Activated naive CD8-positive, alpha-beta T cell treated with anti-CD3 and anti-CD28 coated beads, Interleukin-2, amount 10 ng/mL, durations not matched to agents 7 days and 5 days (primary cell): ENCODE measurements at places on chromosomes 3 and 15.

- no peak for DNase-seq
Observed at GRCh38 chr3:133821767-133822638, 16.4 kb downstream of the SRPRB start.

DNA sequence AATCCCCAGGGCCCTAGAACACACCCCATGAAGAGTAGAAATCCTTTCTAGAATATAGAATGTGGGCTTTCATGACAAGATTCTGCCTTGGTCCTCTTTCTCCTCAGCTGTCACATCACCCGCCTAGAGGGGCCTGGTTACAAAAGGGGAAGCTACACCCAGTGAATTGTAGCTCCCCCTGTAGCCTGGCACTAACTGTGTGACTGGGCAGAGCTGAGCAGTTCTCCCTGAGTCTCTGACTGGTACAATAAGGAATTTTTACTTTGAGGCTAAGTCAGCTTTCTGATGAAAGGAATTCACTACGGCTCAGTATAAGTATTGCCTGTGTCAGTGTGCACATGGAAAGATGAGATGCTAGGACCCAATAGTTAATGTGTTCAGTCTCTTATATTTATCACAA is 28.7 kb upstream of the ZNF148 start:
- DNase-seq = no peak

DNA sequence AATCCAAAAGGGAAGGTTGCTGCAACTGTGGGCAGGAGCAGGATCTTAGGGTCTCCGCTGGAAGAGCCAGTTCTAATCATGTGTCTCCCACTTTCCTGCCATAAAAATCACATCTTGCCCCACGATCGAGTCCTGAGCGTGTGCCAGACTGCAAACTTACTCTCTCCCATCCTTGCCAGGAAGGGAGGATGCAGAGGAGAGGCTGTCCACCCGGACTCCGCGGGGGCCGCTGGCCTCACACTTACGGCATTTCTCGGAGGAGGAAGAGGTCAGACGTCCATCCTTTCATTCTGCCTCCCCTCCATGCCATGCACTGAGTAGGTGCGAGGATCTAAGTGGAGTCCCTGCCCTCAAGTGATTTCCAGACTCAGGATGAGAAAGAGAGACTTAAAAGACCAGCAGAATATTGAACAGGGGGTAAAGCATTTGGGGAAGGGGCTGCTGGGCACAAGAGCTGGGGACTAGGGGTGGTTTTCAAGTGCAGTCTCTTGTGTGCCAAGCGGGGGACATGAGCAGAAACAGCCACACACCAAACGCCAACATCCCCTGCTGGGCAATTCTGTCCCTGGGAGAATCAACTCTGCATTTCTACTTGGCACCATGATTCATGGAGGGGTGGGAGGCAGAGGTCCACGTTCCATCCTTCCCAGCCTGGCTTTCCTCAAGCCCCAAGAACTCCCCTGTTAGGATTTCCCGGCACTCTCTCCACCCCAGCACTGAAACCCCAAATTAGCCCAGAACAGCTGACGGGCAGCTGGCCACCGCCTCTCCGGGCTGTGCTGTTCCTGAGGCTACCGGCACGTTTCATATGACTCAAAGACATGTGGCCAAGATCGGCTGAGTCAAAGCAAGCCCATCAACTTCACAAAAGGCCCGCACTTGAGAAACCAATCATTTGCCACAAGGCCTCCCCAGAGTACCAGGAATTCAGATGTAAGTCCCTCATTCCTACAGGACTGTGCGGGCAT is 11.6 kb downstream of the OXTR start:
- no peak for DNase-seq

GRCh38 chr15:72116731-72117485 is 1.0 kb downstream of the MYO9A start:
- DNase-seq = no peak

GRCh38 chr3:158434412-158435038 is 136.5 kb upstream of the MLF1 start:
- DNase-seq = no peak

GRCh38 chr3:122918576-122919290 is 108.8 kb downstream of the SEMA5B start:
- no peak for DNase-seq

DNA sequence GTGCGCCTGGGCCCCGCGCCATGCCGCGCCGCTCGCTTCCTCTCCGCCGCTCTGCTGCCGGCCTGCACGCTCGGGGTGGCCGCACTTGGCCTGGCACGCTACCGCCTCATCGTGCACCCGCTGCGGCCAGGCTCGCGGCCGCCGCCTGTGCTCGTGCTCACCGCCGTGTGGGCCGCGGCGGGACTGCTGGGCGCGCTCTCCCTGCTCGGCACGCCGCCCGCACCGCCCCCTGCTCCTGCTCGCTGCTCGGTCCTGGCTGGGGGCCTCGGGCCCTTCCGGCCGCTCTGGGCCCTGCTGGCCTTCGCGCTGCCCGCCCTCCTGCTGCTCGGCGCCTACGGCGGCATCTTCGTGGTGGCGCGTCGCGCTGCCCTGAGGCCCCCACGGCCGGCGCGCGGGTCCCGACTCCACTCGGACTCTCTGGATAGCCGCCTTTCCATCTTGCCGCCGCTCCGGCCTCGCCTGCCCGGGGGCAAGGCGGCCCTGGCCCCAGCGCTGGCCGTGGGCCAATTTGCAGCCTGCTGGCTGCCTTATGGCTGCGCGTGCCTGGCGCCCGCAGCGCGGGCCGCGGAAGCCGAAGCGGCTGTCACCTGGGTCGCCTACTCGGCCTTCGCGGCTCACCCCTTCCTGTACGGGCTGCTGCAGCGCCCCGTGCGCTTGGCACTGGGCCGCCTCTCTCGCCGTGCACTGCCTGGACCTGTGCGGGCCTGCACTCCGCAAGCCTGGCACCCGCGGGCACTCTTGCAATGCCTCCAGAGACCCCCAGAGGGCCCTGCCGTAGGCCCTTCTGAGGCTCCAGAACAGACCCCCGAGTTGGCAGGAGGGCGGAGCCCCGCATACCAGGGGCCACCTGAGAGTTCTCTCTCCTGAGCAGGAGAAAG is 951 bp downstream of the GPR62 start:
- peak; percentile 60 for DNase-seq

- no peak for DNase-seq
Observed at GRCh38 chr3:163776743-163777142, 1301.6 kb downstream of the SI start.

DNA sequence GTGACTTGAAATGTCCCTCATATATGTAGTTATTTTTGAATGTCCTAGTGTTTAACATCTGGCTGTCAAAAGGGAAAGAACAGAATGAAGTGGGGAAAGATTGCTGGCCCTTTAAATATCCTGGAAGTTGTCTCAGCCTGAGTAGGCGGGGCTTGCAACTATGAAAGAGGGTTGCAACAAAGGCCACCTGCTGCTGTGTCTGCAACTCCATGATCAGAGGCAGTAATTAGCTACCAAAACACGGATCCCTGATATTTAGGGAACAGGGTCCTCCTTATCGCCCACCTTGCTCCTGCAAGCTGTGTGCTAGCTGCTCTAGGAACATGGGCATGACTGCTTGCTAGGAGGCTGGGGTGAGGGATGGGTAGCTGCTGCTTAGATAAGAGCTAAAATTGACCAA is 100.2 kb upstream of the CFAP20DC start:
- no peak for DNase-seq

DNA sequence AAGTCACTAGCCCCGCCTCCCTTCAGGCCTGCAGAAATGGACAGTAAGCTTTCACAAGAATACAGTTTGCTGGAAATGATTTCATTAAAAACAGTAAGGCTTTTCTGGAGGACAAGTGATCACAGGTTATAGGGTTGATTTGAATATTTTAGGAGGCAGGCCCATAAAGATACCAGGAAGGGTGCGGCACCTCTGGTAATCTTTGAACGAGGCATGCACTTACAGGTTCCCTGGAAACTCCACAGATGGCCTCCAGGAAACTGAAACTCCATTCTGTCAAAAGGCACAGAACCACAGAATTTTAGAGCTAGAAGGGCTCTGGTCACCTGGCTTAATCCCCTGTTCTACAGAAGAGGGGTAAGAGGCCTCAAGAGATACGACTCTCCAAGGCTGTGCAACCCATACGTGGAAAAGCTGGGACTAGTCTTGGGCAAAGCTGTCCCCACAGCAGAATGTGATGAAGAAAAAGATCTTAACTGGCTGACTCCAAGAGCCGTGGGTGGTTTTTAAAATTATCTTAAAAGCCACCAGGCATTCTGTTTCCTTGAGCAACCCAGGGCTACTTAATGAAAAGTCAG is 1.2 kb downstream of the STARD5 start:
- DNase-seq = no peak

GRCh38 chr3:23834082-23834870 is 28.5 kb downstream of the UBE2E1 start:
- no peak for DNase-seq

DNA sequence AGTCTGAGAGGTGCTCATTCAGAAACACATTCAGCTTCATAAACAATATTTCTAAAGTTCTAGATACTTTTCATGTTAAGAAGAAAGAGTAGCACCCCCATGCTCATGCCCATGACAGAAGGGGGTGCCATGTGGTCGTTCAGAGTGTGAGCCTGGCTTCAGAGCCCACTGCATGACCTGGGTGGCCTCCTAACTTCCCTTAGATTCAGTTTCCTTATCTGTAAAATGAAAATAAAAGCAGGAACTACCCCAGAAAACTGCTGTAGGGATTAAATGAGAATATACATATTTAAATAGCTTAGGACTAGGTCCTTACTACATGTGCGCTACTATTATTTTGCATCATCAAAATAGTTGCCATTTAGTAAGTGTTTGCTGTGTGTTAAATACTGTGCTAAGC is 69.2 kb downstream of the ABHD5 start:
- no peak for DNase-seq

- DNase-seq = no peak
Observed at GRCh38 chr3:112746675-112747280, 99.9 kb downstream of the CD200R1L start.

DNA sequence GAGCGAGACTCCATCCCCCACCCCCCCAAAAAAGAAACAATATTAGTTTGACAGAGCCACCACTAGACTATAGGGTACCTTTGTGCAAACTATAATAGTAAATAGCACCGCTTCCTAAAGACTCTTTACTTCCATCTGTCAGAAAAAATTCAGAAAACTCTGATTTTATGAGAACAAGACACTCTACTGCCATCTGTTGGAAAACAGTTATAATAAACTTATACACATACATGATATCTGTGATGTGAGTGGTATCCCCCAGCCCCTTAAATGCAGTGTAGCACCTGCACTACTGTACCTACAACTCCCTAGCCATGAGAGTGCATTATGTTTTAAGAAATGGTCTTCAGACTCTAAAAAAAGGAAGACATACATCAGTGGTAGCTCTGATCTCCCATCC is 47.1 kb upstream of the CTDSPL start:
- DNase-seq = no peak

DNA sequence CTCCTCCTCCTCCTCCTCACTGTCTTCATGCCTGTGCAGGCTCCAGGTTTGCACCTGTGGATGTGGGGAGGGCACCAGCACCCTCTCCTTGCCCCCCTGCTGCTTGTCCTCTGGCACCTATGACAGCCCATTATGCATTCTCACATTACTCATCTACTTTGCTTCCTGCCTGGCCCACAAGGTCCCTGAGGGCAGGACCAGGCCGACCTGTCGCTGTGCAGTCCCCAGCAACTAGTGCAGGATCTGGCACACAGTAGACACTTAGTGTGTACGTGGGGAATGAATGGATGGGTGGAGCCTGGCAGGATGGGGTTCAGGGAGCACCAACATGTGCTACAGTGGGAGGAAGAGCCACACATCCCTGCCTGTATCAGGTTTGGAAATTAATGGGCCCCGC is 58.3 kb upstream of the TMEM115 start:
- no peak for DNase-seq

GRCh38 chr3:133746712-133747066 is 496 bp downstream of the TF start:
- no peak for DNase-seq

DNA sequence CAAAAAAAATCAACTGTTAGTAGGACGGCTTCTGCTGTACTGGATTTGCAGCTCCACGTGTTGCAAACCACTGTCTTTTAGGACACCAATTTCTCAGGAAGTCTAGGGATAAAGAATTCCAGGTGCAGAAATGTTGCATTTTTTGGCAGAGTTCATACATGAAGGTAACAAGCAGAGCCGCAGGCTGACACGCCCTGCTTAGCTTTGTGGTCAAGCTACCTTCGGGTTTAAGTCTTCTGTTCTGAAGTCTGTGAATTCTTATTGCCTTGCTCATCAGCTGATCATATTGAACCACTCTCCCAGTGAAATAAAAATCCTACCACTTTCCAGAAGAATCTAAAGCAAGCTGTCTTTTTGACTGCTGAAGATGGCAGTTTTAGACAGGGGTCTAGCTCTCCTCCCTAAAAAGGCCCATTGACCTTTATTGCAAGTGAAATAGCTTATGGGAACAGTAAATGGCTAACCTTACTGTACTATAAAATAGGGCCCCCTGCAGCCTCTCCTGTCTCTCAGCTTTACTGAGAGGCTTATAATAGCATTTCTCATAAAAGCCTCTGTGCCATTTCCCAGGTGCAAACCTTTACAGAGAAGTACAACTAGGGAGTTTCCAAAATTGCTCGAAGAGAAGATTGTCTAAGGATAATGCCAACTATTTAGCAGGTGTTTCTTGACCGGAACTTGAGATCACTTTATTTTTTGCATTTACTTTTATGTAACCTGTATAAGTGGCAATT is 262.2 kb upstream of the IL12A start:
- DNase-seq = no peak

- no peak for DNase-seq
Observed at GRCh38 chr3:32667072-32667582, 17.9 kb upstream of the CNOT10 start.

DNA sequence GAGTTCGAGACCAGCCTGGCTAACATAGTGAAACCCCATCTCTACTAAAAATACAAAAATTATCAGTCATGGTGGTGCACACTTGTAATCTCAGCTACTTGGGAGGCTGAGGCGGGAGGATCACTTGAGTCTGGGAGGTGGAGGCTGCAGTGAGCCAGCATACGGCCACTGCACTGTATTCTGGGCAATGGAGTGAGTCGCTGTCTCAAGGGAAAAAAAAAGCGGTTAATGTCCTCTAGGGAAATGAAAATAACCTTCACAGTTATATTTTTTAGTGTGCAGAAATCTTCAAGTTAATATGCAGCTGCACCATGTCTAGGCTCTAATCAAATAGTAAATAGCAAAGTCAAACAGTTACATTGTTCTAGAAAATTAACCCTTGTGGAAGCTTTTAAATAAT is 14.8 kb downstream of the CEP19 start:
- no peak for DNase-seq

DNA sequence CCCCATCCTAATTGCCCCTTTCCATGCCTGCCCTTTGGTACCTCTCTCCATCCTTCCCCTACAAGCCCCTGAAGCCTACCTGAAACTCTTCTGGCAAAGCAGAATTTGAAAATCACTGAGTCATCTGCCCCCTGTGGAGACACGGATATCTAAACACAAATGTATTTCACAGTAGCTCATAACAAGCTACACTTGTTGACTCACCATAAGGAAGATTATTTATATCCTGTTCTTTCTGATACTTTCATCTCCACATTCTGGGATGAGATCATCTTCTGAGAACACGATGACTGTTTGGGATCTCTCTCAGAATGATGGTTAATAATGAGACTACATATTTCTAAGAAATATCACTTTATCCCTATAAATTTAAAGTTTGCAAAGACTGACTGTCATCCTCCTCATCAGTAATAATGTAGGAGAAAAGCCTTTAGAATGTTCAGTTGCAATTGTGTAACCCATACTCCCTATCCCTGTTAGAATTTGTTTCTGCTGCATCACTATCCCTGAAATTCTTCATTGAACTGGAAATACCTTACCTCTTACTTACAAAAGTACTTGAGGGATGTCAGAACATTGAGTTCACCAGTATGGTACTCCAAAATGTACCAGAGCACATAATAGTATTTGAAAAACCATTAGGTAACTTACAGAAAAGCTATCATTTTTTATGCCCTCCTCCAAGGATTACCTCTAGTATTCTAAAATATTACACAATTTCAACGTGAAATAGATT is 116.1 kb upstream of the IL12A start:
- DNase-seq = no peak
